ENCODE measurements at places on chromosomes 1 and 21.

- DNase-seq = no peak
Observed at GRCh38 chr1:21639594-21640041, 29.5 kb downstream of the RAP1GAP start.

- no peak for DNase-seq
Observed at GRCh38 chr1:11961230-11961629, 19.0 kb upstream of the MFN2 start.

DNA sequence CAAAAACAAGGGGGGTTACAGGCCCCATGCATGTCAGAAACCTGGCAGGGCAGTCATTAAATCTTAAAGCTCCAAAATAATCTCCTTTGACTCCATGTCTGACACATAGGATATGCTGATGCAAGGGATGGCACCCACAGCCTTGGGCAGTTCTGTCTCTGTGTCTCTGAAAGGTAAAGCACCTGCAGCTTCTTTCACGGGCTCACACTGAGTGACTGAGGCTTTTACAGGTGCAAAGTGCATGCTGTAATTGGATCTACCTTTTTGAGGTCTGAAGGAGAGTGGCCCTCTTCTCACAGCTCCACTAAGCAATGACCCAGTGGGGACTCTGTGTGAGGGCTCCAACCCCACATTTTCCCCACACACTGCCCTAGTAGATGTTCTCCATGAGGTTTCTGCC is 1309.0 kb upstream of the B3GALT2 start:
- DNase-seq = no peak

DNA sequence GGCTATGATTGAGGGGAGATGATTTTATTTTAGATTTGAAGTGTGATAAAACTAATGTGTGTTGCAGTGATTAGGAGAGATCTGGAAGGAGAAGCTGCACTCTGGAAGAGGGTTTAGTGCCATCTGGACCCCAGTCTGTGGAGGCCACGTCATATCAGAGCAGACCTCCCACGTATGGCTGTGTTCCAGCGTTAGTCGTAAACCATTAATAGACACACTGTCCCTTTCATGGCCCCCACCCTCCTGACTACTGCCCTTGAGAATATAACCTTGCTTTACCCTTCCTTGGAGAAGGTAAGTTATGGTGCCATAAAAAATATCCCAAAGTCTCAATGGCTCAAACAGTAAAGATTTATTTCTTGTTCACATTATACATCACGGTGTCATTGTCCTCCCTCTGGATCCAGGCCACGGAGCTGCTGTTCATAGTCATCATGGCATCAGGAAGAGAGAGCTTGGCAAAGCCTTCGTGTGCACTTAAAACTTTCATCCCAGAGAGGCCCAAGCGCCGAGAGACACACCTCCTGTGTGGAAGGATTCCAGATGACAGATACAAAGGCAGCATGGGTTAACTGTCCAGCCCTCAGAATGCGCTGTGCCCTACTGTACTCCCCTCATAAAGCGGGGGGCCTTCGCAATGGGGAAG is 33.2 kb downstream of the RHOU start:
- no peak for DNase-seq

GRCh38 chr1:170198090-170198489 is 52.3 kb downstream of the NTMT2 start:
- DNase-seq = no peak

DNA sequence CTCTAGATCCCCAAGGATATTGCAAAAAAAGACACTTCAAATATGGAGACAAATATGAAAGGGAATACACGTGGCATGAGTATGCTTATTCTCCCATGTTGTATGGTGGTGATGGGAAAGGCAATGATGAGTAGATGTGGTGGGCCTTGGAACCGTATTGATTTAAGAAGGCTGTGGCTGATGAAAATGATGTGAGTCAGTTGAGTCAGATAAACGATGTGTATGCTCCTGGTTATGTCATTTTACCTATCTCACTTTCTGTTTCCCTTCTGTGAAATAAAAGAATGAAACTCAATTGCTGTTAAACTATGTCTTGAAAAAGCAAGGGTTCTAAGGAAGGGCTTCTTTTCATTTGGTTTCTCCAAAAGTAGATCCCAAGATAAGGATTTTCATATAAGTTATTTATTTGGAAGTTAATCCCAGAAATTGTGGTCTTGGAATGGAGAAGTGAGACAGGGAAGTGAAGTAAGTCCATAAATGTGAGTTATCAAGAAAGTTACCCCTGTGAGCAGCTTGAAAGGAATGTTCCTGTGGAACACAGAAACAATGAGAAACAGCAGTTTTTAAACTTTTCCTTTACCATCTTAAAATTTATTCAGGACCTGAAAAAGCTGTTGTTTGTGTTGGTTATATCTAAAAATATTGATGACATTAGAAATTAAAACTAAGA is 292.0 kb downstream of the DUSP10 start:
- DNase-seq = no peak

DNA sequence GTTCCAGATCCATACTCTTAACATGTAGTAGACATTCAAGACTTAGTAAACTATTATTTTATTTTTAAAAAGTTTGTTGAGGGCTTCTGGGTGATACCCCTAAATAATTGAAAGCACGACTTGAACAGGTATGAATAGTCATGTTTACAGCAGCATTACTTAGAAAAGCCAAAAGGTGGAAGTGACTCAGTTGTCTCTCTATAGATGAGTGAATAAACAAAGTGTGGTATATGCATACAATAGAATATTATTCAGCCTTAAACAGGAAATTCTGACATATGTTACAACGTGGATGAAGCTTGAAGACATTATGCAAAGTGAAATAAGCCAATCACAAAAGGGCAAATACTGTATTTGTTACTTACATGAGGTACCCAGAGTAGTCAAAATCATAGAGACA is 26.5 kb downstream of the TSNAX start:
- DNase-seq = no peak

GRCh38 chr1:26998429-26999300 is 5.2 kb downstream of the TRNP1 start:
- DNase-seq = no peak

GRCh38 chr1:15703562-15703961 is 19.4 kb downstream of the PLEKHM2 start:
- DNase-seq = no peak

GRCh38 chr1:13819642-13820041 is 119.7 kb downstream of the PRDM2 start:
- no peak for DNase-seq

GRCh38 chr1:203284411-203285123 is 20.8 kb upstream of the BTG2 start:
- no peak for DNase-seq

- peak; percentile 48 for DNase-seq
Observed at GRCh38 chr21:33761441-33762036, 119.2 kb downstream of the ITSN1 start.

DNA sequence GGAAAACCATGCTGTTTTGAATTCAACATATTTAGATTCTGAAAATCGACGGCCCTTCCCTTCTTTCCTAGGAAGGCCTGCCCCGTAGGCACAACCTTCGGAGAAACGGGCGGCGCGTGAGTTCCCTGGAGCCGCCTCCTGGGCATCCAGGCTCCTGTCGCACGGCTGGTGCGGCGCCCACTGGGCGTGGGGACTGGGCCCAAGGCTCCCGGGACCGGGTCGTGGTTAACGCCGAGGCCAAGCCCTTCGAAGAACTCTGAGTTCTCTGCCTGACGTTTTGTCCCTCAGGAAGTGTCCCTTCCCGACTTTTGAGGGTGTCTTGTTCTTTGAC is 19.2 kb upstream of the TBX15 start:
- DNase-seq = no peak

DNA sequence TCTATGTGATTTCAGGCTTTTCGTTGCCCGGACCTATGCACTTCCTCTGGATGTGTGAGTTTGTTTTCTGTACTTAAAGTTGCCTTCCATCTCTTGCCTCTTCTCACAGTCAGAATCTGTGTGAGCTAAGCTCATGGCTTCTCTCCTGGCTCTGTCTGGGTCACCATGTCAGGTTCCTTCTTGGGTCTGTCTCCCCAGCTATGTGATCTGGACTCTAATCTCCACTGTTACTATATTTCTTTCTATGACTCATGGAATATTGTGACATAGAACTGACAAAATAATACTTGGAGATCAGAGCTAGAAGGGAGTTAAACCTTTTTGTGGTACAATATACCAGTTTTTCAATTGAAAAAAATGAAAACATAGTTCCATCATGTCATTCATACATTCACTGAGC is 172.7 kb upstream of the FGGY start:
- DNase-seq = no peak

- no peak for DNase-seq
Observed at GRCh38 chr1:228927421-228927820, 192.1 kb downstream of the RHOU start.

- no peak for DNase-seq
Observed at GRCh38 chr21:33046455-33046854, 20.7 kb downstream of the OLIG2 start.

- DNase-seq = no peak
Observed at GRCh38 chr1:162690672-162691434, 58.6 kb downstream of the DDR2 start.

- DNase-seq = peak; percentile 22
Observed at GRCh38 chr1:156677616-156678596, 699 bp upstream of the NES start.

DNA sequence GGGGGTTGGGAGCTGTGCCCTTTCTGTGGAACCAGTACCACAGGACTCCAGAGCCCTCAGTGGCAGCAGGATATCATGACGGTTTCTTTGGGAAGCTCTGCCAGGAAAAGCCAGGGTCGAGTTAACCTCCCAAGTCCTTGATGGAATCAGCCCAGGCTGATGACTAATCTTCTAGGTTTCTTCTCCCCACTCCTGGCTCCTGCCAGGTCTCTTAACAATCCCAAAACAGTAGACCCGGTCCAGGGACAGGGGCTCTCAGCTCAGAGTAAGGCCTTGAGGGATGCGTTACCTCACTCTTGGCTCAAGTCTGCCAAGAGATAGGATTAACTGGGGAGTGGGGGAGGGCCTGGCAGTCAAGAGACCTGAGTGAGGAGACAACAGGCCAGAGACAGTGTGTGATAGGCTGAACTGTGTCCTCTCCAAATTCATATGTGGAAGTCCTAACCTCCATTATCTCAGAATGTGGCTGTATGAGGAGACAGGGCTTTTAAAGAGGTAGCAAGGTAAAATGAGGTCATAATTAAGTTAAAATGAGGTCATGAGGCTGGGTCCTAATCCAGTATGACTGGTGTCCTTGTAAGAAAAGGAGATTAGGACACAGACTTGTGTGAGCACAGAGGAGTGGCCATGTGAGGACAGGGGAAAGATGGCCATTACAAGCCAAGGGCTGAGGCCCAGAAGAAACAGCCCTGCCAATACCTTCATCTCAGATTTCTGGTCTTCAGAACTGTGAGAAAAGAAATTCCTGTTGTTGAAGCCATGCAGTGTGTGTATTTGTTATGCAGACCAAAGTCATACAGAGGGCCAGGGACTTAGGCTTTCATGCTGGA is 95.0 kb downstream of the BEND5 start:
- no peak for DNase-seq

- no peak for DNase-seq
Observed at GRCh38 chr1:8687039-8687438, 130.4 kb downstream of the RERE start.

Data from GDM1 (cell line).